KBM-7 (cell line): ENCODE measurements at places on chromosomes 6 and 20.
A peak's percentile ranks its signal among the peaks of the same experiment; 100 is the strongest.

DNA sequence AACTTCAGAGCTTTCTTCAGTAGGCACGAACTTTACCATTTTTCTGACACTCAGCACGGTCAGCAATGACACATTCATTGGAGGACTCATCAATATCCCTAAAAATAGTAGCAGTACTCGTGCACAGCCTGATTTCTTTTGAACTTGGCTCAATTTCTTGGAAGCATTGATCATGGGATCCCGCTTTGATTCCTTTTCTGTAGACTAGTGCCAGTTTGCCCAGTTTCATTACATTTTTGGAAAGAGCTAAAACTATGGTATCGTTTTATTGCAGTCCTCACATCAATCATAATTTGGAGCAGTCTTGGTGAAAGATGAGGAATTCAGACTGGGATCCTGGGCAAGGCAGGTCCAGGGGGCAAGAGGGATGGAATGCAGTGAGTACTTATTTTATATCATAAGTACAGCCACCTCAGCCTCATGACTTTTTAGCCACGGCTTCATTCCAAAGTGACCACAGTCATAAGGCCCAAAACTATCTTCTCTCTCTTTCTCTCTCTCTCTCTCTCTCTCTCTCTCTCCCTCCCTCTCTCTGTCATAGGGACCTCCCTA is 170.9 kb upstream of the AKAP12 start:
- no peak for DNase-seq

DNA sequence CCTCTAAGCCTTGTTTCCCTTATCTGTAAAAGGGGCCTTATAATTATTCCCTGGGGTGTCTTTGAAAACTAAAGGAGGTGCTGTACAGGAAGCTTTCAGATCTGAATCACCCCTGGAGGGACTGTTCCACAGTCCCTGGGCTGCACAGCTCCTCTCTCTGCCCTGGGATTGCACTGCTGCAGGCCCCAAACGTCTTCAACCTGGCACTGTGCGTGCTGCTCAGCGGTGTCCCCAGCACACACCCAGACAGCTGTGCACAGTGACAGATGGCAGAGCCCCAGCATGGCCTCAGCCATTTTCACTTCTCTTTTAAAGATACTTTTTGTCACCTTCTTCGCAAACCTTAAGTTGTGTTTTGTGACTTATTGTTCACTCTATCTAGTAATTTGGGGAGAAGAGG is 50.7 kb upstream of the INSM1 start:
- no peak for DNase-seq

DNA sequence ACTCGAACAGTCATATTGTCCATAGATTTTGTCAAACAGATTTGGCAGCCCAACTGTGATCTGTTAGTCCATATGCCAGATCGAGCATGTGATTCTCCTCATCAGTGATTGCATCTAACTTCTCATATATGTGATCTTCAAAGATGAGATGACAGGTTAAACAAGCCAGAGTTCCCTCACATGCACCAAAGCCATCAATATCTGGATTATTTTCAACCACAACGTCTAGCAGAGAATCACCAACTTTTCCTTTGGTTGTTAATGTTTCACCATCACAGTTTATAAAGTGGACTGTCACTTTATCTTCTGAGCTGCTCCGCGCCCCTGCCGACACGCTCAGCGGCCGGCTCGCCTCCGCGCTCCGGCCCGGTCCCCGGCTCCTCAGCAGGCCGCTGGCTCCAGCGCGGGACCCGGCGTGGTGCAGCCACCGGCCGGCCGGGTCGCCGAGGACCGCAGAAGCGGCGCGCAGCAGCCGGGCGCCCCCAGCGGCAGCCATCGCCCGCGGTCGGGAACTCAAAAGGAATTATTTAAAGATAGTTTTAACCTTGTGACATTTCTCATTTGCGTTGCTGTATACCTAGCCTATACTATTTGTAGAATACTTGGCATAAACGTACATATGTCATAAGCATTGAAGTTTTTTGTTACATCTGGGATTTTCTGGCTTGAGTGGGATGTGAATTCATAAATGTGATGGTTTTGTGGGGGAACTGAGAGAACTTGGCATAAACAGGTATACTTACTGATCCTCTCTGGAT is 40.1 kb upstream of the DYNLRB1 start:
- DNase-seq: peak; percentile 44

GRCh38 chr6:132865364-132865763 is 51.0 kb downstream of the RPS12 start:
- DNase-seq: no peak

DNA sequence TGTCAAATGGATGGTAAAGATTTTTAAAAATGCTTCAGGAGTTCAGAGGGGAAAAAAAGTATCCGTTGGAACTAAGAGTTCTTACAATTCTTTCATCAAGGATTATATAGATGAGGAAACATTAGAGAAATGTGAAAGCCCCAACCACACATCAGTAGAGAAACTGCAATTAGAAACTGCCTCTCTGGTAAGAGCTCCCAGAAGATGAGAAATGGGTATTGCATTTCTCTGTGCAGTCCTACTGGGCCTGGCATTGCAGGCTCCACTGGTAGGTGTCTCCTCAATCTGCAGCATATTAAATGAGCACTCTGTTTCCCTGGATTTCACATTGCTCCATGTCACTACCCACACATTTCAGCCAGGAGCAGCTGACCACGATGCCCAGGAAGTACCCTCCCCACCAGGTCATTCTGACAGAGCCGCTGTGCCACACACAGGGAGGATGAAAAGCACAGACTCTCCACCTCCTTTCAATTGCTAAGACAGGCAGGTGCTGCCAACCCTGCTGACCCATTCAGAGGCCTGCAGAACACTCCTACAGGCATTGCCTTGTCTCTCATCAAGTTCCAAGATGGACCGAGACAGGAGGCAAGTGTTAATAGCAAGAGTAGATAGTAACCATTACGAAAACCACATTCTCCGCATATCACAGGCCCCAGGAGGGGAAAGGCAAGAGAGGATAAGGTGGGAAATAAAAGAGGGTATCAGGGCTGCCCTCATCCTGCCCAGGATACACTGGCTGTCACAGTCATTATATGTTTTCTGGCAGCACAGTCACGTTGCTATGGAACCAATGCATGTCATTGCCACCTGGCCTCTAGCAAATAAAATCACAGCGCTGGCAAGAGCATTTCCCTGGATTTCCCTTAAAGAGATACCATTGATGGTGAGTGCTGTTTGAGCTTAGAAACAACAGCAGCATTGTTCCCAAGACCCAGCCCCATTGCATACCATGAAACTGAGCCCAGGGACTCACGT is 241.7 kb downstream of the ATXN1 start:
- DNase-seq: no peak

- no peak for DNase-seq
Observed at GRCh38 chr6:136371959-136372358, 82.3 kb upstream of the BCLAF1 start.

DNA sequence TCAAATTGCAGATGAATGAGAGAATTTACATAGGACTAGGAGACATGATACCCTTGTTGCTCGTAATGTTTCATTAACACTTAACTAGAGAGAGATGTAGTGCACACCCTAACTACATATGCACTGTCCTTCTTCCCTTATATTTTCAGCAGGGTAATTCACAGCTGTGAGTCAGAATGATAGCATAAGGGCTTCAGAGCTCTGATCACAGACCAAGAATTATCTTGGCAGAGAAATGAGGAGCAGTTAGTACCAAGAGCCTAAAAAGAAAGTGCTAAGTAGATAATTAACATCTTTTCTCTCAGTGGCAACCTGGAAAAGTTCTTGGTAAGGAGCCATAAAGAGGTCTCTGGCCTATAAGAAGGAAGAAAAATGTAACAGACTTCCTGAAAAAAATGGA is 35.8 kb downstream of the GRIK2 start:
- no peak for DNase-seq

GRCh38 chr6:109958626-109959025 is 19.5 kb upstream of the GPR6 start:
- no peak for DNase-seq

DNA sequence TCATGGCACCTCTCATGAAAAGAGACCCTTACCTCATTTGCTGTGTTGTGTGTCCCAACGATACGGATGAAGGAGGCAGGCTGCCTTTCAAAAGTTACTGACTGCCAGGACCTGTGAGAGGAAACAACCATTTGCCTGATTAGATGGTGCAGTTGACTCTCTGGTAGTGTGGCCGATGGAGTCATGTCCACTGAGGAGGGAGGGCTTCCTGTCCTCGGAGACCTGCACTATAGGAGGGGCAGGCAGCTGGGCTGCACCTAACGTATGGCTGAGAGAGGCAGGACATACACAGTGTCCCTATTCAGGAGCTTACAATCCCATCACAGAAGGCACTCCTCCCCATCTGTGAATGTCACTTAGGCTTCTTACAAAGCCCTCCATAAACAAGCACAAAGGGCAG is 373.0 kb downstream of the ZFAND3 start:
- no peak for DNase-seq

DNA sequence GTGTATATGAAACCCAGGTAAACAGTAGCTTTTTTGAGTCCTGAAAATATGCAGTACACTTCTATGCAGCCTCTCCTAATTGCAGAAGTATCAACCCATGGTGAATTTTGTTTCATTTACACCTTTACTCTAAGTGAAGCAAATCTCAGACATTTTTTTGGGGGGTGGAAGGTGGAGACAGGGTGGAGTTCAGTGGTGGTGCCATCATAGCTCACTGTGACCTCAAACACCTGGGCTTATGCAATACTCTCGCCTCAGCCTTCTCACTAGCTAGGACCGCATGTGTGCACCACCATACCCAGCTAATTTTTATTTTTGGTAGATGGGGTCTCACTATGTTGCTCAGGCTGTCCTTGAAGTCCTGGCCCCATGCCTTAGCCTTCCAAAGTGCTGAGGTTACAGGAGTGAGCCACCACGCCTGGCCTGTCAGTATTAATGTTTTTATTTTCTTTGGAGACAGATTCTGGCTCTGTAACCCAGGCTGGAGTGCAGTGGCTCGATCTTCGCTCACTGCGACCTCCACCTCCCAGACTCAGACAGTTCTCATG is 80.3 kb downstream of the JARID2 start:
- DNase-seq: no peak

- DNase-seq: no peak
Observed at GRCh38 chr6:81601918-81602317, 150.6 kb downstream of the TENT5A start.

DNA sequence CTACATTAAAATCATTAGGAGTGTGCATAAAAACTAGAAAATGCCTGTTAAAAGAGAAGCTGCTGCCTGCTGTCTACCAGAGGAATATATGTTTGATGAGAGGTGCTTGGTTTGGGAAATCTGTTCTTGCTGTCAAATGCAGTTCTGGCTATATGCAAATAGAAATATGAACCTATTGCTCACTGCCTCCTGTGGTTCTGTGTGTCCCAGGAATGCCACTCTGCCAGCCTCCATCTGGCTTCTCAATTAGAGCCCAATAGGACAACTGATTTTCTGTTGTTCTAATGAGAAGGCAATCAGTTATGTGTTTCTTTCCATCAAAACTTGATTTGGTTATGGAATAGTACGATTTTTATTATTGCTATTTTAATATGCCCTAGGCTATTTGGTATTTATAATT is 759.7 kb downstream of the HDGFL1 start:
- no peak for DNase-seq

GRCh38 chr6:169938262-169938701 is 186.9 kb downstream of the ERMARD start:
- no peak for DNase-seq

DNA sequence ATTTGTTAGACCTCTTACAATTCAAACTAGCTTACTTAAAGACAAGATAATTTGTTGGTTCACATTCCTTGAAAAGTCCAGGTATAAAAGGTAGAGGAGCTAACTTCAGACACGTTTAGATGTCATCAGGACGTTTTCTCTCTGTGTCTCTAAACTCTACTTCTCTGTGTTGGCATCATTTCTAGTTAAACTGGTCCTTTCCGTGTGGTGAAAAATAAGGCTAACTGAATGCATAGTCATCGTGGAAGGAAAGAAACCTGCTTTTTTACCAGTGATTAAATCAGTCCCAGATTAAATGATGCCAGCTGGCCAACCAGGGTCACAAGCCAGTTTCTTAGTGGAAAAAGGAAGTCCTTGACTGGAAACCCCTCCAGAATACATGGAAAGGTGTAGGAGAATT is 168.4 kb upstream of the AHI1 start:
- no peak for DNase-seq

GRCh38 chr6:163793011-163793983 is 378.8 kb downstream of the QKI start:
- DNase-seq: no peak

DNA sequence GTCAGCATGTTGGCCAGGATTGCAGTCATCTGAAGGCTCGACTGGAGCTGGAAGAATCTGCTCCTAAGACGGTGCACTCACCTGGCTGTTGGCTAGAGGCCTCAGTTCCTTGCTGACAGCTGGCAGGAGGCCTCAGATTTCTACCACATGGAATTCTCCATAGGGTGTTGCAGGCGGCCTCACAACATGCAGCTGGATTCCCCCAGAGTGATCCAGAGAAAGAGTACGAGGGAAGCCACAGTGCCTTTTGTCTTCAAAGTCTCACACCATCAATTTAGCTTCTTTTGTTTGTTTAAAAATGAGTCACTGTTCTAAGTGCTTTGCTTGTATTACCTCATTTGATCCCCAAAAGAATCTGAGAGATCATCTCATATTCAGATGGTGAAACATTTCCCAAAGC is 65.5 kb upstream of the FYN start:
- no peak for DNase-seq

DNA sequence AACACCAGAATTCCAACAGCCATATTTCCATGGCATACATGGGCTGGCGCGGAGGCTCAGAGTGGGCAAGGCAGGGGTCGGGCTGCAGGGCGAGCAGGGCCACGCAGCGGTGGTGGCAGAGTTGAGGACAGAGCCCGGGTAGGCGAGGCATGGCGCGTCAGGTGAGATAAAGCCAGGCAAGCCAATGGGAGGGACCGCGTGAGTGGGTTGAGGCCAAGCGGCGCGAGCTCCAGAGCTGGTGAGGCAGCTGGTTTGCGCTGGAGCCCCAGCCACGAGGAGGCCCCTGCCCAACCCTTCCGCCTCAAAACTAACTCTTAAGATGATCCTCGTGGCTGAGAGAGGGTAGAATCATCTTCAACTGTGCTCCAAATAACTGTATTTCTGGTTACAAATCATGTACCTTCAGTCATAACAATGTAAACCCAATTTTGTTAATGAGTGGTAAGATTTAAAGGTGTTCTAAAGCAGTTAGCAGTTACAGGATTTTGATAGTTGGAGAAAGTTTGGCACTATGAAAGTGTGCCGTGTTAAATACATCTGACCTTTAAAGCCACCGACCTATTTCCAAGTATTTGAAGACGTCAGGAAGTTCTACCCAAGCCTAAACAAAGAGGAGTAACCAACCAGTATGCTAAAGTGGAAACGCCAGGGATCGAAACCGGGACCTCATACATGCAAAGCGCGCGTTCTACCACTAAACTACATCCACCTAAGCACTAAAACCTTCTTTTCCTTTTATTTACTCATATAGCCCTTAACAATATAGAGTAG is 107.9 kb downstream of the GPX5 start:
- no peak for DNase-seq

GRCh38 chr6:169786349-169786748 is 34.9 kb downstream of the ERMARD start:
- no peak for DNase-seq

GRCh38 chr6:29504961-29505360 is 17.2 kb upstream of the MAS1L start:
- no peak for DNase-seq

GRCh38 chr6:37426945-37427510 is 6.0 kb upstream of the CMTR1 start:
- DNase-seq: no peak

GRCh38 chr6:32983964-32984621 is 15.7 kb downstream of the BRD2 start:
- DNase-seq: no peak
